Mesothelial cell of epicardium (in vitro differentiated cells): ENCODE measurements at places on chromosomes 7 and 10.

GRCh38 chr10:70820976-70821750 lies 5.4 kb downstream of the SGPL1 start:
- peaks cover 27% of the 10 kb centered on the region for H3K4me1 ChIP-seq
- no peak for DNase-seq
- H3K36me3 ChIP-seq, result peaks cover 20% of the 10 kb centered on the region
- no peak overlapping the region for H3K4me3 ChIP-seq

- no peak overlapping the region for H3K27ac ChIP-seq
- no peak overlapping the region for H3K4me3 ChIP-seq
- peaks cover 1% of the 10 kb centered on the region for H3K36me3 ChIP-seq
- DNase-seq, result no peak
- no peaks in the 10 kb centered on the region for H3K27me3 ChIP-seq
Observed at GRCh38 chr10:98242823-98243222, 25.2 kb downstream of the LOXL4 start.

DNA sequence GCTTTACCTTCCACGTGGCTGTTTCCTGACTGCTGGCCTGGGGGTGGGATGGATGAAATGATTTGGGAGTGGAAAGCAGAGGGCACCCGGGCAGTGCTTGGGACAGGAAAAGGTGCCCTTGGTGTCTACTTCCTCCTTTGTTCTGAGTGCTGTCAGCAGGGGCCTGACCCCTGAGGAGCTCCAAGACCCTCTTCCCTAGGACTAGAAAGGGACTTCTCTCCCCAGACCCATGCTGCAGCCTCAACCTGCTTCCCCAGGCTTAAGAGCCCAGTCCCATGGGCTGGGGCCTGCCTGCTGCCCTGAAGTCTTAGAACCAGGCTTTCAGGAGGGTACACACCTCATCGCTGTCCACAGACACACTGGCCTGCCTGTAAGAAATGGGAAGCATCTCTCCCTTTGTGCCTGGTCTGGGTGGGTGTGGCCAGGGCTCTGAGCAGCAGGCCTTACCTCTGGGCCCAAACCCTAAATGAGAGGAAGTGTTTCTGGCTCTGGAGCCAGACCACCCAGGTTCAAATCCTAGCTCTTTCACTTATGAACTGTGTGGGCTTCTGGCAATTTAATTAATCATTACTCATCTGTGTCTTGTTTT lies 12.9 kb downstream of the CDH23 start:
- H3K36me3 ChIP-seq, result peaks cover 1% of the 10 kb centered on the region
- H3K27me3 ChIP-seq, result peaks cover 26% of the 10 kb centered on the region
- no peak overlapping the region for H3K27ac ChIP-seq
- DNase-seq, result no peak

GRCh38 chr7:23004247-23004520 lies 9.7 kb downstream of the HYCC1 start:
- no peaks in the 10 kb centered on the region for H3K27me3 ChIP-seq
- no peaks in the 10 kb centered on the region for H3K36me3 ChIP-seq
- H3K27ac ChIP-seq, result no peak overlapping the region

DNA sequence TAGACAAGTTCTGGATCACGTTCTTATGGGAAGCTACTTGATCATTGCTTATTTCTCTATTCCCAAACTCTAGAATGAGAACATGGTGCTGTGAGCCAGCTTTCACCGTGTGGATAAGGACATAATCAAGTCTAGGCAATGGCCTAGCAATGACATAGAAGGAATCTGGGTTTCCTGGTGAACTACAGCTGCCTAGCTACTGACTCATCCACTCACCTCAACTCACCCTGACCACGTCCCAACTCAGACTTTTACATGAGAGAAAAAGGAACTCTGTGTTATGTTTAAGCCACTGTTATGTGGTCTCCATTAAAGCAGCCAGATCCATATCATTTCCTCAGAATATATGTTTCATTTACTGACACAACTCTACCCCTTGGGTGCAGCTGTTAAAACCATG lies 18.8 kb upstream of the MET start:
- H3K4me1 ChIP-seq, result peaks cover 9% of the 10 kb centered on the region
- no peak for DNase-seq
- H3K4me3 ChIP-seq, result no peak overlapping the region

DNA sequence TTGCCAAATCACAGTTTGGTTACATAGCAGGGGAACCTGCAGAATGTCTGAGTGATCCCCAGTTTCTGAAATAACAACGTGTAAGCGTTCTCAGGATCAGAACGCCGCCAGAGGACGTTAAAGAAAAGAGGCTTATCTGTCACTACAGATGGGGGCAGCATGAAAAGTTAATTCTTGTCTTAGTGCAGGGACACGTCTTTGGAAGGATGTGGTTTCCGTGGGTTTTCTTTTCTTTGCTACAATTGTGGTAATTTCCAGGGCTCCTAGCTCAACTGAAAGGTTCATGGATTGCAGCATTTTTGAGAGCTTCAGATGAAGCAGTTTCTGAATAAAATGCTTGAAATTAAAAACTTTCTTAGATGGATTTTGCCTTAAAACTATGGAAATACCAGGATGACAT lies 106.6 kb downstream of the PRKCQ start:
- no peak for DNase-seq
- H3K36me3 ChIP-seq, result no peaks in the 10 kb centered on the region
- no peak overlapping the region for H3K4me3 ChIP-seq
- H3K27me3 ChIP-seq, result no peaks in the 10 kb centered on the region
- H3K27ac ChIP-seq, result no peak overlapping the region

DNA sequence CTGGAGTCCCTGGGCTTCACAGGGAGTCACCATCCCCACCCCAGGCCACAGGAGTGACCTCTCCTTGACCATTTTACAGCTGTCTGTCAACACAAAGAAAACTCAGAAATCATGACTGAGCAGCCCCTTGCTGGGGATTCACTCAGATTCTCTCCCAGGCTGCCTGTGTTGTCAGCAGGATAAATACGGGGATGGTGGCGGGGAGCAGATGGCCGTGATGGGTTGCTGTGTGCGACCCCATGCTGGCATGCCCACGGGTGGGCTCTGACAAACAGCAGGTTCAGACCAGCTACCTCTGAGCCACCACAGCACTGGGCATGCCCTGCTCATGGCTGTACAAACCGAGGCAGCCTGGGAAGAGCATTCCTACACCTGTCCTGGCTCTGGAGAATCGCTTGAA lies 136.1 kb downstream of the SLIT1 start:
- H3K36me3 ChIP-seq, result no peaks in the 10 kb centered on the region
- no peak overlapping the region for H3K27ac ChIP-seq
- no peak for DNase-seq

DNA sequence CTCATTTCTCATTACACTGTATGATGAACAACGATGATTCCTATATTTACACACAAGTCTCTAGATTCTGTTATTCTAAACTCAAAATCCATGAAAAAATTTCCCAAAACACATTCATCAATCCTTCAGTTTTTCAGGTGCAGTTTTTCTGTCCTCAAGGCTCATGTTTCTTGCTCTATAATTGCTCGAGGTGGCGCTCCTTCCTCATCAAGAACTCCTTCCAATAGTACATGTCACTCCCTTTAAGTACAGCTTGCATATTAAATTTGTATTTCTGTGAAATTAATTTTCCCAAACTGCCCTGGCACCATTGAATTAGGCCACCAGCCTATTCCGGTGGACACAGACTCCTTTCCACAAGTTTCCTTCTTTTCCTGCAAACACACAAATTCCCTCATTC lies 188.7 kb upstream of the MINDY3 start:
- H3K4me1 ChIP-seq, result no peaks in the 10 kb centered on the region
- H3K27me3 ChIP-seq, result peaks cover 21% of the 10 kb centered on the region
- H3K4me3 ChIP-seq, result no peak overlapping the region
- no peak overlapping the region for H3K27ac ChIP-seq
- H3K36me3 ChIP-seq, result no peaks in the 10 kb centered on the region

DNA sequence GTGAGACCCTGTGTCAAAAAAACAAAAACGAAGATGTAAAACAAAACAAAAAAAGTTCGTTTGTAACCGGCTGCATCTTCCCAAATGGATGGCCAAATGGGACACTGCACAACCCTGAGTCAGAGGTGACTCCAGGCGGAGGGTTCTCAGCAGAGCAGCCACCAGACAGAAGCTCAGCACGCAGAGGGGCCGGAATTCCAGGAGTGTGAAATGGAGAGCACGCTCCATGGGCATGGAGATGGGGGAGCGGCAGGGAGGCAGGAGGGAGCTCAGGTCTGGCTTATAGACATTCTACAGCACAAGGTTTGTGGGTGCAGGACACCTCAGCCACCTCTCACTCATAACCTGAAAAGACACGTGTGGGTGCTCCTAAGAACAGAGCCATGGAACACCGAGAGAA lies 227.0 kb downstream of the MAD1L1 start:
- H3K27ac ChIP-seq, result no peak overlapping the region
- no peak overlapping the region for H3K4me3 ChIP-seq
- no peaks in the 10 kb centered on the region for H3K36me3 ChIP-seq
- peaks cover 7% of the 10 kb centered on the region for H3K4me1 ChIP-seq
- no peaks in the 10 kb centered on the region for H3K27me3 ChIP-seq

DNA sequence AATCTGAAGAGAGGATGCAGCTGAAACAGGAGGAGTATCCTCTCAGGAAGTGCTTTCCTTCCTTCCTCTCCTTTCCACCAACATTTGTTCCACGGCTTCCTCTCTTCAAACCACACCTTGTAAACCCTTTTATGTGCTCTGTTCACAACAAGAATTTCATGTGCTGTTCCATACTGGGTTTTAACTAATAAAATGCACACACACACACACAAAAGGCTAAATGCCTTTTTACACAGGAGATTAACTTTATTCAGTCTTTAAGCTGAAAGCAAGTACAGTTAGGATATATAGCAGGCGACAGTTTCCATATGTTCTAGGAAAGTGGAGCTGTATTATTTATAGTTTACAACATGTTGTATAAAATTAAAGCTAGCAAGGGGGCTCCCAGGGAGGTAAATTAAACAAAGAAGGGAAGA lies 106.7 kb downstream of the REEP3 start:
- peak overlapping the region; percentile 97 for H3K27ac ChIP-seq
- H3K36me3 ChIP-seq, result peaks cover 5% of the 10 kb centered on the region
- peaks cover 31% of the 10 kb centered on the region for H3K4me1 ChIP-seq

- no peaks in the 10 kb centered on the region for H3K27me3 ChIP-seq
- H3K4me1 ChIP-seq, result no peaks in the 10 kb centered on the region
- no peak overlapping the region for H3K27ac ChIP-seq
- H3K4me3 ChIP-seq, result no peak overlapping the region
- H3K36me3 ChIP-seq, result no peaks in the 10 kb centered on the region
- no peak for DNase-seq
Observed at GRCh38 chr7:15248514-15248913, 313.3 kb downstream of the AGMO start.

- no peak for DNase-seq
- H3K36me3 ChIP-seq, result no peaks in the 10 kb centered on the region
- H3K27ac ChIP-seq, result peak overlapping the region; percentile 81
- no peak overlapping the region for H3K4me3 ChIP-seq
- H3K27me3 ChIP-seq, result no peaks in the 10 kb centered on the region
- H3K4me1 ChIP-seq, result peaks cover 31% of the 10 kb centered on the region
Observed at GRCh38 chr10:33507662-33508425, 173.4 kb upstream of the NRP1 start.

GRCh38 chr10:106815427-106816043 lies 349.0 kb downstream of the SORCS1 start:
- H3K4me3 ChIP-seq, result no peak overlapping the region
- no peaks in the 10 kb centered on the region for H3K27me3 ChIP-seq
- no peak overlapping the region for H3K27ac ChIP-seq
- peaks cover 5% of the 10 kb centered on the region for H3K4me1 ChIP-seq
- no peak for DNase-seq

DNA sequence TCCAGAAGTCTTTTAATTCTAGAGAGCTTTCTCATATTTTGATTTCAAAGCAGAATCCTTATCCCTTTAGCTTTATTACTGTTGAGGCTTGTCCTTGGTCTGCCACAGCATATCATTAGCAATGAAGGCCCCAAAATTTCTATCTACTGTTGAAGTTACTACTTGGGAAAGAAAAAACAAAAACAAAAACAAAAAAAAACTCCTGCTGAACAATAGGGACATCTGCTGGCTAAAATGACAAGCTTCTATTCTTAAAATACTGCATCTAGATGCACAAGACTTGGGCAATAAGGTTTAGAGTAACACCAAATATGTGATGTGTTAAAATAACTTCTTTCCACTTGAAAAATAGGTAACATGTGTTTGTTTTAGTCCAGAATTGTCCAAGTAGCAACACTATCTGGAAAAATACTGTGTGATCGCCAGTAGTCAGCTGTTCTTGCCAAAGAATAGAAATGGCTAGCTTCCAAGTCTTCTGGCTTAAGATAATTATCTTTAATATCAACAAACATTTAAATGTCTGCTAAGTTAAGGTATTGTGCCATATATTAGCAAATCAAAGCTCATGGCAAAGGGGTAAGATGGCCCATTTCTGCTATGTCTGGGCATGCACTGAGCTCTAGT lies 3.8 kb upstream of the DMTF1 start:
- H3K4me3 ChIP-seq, result no peak overlapping the region
- H3K36me3 ChIP-seq, result no peaks in the 10 kb centered on the region
- no peaks in the 10 kb centered on the region for H3K27me3 ChIP-seq
- no peak overlapping the region for H3K27ac ChIP-seq

DNA sequence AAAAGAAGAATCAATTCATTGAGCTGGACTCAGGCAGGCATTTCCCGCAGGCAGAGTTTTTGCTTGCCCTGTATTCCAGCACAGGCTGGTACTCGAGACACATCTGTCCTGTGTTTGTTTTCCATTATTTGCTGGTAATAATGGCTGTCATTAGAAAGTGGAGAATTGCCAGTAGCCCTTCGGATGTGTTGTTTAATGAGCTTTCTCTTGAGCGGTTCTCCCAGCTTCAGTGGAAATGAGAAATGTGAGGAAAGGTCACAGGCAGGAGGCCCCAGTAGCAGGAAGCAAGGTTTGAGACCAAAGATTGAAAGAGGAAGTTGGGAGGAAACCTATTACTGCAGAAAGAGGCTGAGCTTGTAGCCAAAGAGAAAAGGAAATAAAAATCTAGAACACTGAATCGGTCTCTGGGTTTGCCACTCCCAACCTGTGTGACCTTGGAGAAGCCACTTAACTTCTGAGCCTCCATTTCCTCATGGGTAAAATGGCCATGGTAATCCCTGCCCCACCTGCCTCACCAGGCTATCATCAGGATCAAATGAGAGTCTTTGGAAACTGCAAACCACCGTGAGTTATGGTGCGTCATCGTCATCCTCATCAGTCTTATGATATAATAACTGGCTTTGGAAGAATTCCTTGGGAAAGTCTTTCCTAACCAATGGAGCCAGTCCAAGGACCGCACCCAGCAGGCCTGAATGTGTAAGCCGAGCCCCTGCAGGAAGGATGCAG lies 67.7 kb downstream of the TACR2 start:
- peaks cover 11% of the 10 kb centered on the region for H3K4me1 ChIP-seq
- H3K27ac ChIP-seq, result peak overlapping the region; percentile 47
- H3K4me3 ChIP-seq, result no peak overlapping the region
- H3K36me3 ChIP-seq, result peaks cover 20% of the 10 kb centered on the region
- H3K27me3 ChIP-seq, result no peaks in the 10 kb centered on the region

DNA sequence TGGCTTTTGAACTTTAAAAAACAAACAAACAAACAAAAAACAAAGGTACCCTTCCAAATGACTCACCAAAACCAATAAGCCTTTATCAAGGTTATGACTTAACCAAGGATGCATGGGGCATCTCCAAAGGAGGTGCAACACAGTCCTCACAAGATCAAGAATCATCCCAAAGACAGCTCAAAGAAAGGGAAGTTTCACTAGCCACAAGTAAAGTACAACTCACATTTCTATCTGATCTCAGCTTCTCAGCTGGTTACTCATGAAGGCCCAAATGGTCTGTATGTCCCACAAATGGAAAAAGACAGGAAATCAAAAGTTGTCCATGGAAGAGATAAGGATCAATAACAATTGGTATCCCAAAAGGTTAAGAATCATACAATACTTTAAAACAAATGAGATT lies 6.0 kb upstream of the MKLN1 start:
- DNase-seq, result no peak
- H3K36me3 ChIP-seq, result peaks cover 2% of the 10 kb centered on the region
- H3K27me3 ChIP-seq, result no peaks in the 10 kb centered on the region
- H3K27ac ChIP-seq, result no peak overlapping the region
- H3K4me1 ChIP-seq, result peaks cover 6% of the 10 kb centered on the region
